T-helper 22 cell (primary cell): ENCODE measurements at places on chromosomes 6 and 20.

DNA sequence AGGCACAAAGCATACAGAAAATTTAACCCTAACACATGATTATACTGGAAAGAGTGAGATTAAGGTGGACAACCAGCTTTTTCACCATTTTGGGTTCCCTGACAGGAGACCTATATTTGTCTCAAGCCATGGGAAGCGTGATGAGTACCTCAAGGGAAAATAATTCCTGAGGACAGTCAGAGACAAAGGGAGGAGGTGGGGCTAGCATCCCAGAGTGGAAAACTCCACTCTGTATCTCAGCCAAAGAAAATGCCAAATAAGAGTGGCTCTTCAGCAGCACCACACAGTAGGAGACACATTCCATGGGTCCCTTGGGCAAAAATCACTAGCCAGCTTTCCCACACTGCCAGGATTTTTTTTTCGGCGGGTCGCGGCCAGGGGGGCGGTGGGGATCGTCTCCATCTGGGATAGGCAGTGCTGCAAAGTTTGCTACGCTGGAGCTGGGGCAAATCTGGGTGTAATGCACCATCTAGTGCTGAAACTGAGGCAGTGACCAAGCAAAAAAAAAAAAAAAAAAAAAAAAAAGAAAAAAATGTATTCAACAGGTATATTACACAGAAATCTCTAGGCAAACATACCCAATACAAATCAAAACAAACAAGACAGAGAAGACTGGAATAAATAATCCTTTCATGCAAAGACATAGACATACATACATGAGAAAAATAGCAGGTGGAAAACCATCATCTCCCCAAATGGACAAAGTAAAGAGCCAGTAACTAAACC is 77.3 kb upstream of the SLC35F1 start:
- no peak for DNase-seq

GRCh38 chr20:8156235-8157079 is 24.4 kb downstream of the PLCB1 start:
- no peak for DNase-seq

DNA sequence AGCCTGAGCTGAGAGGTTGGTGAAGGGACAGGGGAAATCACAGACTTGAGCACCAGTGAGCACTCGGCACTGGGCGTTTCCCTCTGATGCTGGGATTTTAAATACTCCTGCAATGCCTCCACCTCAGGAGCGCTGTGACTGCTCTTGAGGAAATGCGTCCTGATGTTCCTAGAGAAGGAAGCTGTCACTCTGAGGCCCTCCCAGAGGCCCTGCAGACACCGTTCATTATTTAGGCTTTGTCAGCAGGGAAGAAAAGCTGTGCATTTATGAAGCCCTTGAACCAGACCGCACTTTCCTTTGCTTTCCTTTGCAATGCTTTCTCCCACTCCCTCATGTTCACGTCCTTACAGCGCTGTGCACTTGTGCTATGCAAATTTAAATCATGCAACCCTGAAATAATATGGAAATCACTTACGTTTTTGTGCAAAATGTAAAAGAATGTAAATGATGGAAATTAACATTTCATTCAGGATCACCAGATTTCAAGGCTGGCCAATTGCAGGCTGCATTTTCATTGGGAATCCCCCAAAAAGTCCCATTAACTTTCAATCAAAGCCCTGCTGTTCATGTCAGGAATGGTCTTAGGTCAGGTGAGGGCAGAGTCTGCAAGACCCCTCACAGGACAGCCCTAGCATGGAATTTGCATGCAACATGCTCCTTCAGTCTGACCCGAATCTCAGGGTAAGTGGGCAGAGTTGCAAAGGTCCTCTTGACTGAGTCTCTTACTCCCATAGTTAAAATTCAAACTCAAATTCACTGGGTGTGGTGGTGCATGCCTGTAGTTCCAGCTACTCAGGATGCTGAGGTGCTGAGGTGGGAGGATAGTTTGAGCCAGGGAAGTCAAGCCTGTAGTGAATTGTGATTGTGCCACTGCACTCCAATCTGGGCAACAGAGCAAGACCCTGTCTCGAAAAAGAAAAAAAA is 45.8 kb upstream of the SYNDIG1 start:
- DNase-seq, result no peak

- DNase-seq, result no peak
Measured at GRCh38 chr20:62370115-62370806, 3.1 kb upstream of the LAMA5 start.

DNA sequence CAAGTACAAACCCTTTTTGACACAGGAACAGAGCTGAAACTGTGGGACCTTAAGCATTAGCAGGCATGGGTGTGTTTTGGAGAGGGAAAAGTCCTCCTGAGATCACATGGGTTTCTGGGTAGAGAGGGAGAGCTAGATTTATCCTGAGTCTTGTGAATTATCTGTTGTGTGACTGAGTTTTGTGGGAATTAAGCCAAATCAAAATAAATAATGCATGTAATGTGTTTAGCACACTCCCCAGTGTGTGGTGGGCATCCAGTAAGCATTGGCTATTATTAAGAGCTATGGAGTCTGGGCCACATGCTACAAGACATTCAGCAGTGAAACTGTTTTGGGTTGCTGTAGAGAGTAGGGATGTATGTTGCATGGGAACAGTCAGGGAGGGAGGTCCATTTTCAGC is 75.3 kb upstream of the JAG1 start:
- DNase-seq, result no peak

- DNase-seq, result no peak
Measured at GRCh38 chr20:63737945-63738686, 1.5 kb upstream of the SLC2A4RG start.

DNA sequence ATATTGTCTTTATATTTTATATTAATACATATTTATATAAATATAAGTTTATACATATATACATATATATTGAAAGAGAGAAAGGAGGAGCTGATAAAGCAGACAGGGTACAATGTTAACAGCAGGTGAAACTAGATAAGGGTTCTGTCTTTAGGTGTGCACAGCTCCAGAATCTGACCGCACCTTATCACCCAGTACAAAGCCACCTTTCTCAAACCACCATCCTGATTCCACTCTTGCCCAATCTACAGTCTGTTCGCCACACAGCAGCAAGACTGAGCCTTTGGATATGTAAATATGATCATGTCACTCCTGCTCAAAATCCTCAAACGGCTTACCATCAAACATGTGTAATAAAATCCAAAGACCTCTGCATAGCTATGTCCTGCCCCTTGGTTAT is 34.7 kb upstream of the ASCC3 start:
- no peak for DNase-seq

DNA sequence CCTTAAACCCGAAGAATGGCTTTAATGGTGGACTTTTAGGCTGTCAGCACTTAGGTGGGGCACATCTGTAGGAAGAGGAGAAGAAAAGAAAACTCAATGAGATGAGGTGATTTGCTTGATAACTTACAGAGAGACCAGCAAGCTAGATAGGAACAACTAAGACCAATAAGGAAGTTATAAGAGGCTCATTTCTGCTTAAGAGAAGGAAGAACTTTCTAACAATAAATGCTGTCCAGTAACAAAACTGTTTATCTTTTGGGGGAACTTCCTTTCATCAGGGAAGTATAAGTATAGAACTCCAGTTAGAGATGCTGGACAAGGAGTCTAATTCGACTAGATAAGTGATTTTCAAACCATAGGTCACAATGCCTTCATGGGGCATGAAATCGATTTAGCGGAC is 107.2 kb upstream of the SIRPA start:
- no peak for DNase-seq

GRCh38 chr6:54238396-54238795 is 69.8 kb upstream of the TINAG start:
- no peak for DNase-seq

- no peak for DNase-seq
Measured at GRCh38 chr20:3803854-3804253, 7.7 kb downstream of the CDC25B start.

DNA sequence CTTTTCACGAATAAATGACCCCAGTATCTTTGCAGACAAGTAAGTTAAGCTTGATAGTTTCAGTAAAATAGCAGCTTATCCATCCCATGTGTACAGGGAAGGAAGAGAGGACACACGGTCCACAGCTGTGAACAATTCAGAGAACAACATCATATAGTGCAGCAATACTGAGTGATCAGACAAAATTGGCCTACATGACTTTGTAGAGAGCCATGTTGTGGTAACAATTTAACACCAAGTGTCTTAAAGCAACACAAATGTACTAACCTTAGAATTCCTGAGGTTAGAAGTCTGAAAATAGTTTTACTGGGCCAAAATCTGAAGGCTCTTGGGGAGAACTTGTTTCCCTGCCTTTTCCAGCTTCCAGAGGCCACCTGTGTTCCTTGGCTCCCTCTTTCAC is 12.5 kb downstream of the FAM184A start:
- no peak for DNase-seq

- no peak for DNase-seq
Measured at GRCh38 chr6:169273511-169273910, 19.9 kb upstream of the THBS2 start.

DNA sequence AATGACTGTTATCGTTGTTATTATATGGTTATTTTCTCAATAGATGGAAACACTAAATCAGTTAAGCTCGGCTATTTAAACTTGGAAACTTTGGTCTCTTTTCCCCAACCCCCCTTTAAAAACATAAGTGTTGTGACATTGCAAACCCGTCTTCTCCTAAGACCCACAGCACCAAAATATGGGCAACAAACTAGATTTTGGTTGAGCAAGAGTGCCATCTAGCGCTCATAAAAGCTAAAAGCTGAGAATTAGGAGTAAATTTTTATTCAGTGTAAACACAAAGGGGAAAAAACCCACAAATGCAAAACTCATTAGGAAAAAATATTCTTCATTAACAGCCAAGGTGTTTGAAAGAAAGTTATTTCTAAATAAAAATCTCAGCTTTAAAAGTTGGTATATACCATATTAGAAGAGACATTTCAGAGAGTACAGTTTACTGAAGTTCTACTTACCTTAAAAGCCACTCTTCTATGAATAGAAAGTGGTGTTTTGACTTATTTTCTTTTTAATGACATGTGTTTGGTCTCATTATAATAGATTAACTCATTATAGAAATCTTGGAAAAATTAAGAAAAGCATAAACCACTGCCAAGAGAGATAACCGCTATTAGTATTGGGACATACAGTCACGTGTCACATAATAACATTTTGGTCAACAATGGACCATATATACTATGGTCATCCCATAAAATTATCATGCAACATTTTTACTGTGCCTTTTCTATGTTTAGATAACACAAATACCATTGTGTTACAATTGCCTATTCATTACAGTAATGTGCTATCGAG is 21.1 kb downstream of the SESN1 start:
- peak; percentile 13 for DNase-seq

DNA sequence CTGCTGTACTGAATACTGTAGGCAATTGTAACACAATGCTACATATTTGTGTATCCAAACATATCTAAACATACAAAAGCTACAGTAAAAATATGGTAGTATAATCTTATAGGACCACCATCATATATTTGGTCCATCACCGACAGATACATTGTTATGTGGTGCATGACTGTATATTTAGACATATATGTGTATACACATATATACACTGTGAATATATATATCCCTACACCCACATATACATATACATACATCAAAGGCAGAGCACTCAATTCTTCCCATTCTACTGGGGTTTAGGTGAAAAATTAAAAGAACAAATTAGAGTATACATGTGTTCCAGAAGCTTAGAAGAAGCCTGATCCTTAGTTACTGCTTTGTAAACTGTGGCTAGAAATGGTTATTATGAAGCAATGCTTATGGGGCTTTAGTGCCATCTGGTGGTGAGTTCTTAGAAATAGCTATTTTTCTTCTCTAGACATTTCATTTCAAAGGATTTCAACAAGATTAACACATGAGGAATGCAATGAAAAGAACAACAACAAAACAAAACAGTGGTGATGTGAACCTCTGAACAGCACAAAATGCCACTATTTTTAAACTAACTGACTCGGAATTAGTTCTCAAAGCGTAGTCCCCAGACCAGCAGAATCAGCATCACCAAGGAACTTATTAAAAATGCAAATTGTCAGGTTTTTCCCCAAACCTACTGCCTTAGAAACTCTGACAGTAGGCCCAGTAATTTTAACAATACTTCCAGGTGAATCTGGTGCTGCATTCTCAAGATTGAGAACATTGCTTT is 38.0 kb downstream of the PKHD1 start:
- no peak for DNase-seq

GRCh38 chr6:38554700-38555413 is 84.9 kb downstream of the BTBD9 start:
- no peak for DNase-seq

GRCh38 chr6:157706883-157707282 is 116.2 kb upstream of the SNX9 start:
- DNase-seq, result no peak

GRCh38 chr6:81613606-81614005 is 138.9 kb downstream of the TENT5A start:
- DNase-seq, result no peak

DNA sequence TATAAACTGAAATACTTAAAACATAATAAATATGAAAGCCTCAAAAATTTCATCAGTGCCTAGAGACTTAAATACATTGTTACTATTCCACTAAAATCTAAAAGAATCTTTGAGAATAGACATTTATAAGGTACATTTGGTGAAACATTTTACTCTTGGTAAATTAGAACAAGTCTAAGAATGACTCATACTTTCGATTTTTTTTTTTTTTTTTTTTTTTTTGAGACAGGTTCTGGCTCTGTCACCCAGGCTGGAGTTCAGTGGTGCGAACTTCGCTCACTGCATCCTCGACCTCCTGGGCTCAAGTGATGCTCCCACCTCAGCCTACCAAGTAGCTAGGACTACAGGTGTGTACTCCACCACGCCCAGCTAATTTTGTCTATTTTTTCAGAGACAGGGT is 6.4 kb downstream of the FUCA2 start:
- no peak for DNase-seq

GRCh38 chr6:19413323-19413722 is 423.8 kb upstream of the ID4 start:
- DNase-seq, result no peak

DNA sequence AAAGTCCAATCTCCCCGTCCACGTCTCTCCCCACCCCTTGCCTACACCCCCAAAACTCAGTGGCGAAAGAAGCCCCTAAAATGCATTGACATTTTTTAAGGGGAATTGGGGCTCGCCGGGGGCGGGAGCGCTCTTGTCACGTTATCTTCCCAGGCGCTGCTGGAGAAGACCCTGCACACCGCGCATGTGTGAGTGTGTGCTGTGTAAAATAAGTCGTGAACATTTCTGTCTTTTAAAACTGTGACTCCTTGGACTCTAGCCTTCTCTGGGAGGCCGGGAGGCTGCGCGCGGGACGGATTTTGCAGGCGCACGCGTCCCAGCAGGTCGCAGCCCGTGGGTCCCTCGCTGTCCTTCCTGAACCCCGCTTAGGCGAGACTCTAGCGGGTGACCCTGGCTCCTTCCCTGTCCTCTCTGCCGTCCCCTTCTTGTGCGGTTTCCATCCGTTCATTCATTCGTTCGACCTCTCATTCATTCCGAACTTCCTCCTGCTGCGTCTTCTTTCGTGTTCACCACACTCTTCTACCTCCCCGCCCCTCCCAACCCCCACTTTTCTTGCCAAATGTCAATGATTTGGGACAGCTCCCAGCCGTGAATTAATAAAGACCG is 2.2 kb downstream of the NRN1 start:
- DNase-seq, result no peak

DNA sequence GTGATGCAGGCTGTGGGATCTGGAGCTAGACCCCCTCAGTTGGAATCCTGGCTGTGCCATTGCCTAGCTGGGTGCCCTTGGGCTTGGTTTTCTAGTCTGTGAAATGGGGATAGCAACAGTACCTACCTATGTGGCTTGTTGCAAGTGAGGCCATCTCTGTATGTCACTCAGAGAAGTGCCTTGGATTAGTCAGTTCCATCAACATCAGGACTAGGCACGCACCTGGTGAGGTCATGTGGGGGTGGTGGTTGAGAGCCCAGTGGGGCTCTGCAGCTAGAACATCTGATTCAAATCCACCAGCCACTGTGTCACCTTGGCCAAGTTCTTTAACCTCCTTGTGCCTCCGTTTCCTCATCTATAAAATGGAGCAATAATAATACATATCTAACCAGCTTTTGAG is 12.5 kb downstream of the TCF15 start:
- no peak for DNase-seq
